ENCODE measurements at places on chromosomes 1 and 21. TPM values are rescaled to one million over a fixed set of nuclear protein-coding genes. Genes with fewer than 3 reads are reported as not detected.
A peak's percentile ranks its signal among the peaks of the same experiment; 100 is the strongest.

Gene PROX1
- 82.9 TPM for total RNA-seq

DNA sequence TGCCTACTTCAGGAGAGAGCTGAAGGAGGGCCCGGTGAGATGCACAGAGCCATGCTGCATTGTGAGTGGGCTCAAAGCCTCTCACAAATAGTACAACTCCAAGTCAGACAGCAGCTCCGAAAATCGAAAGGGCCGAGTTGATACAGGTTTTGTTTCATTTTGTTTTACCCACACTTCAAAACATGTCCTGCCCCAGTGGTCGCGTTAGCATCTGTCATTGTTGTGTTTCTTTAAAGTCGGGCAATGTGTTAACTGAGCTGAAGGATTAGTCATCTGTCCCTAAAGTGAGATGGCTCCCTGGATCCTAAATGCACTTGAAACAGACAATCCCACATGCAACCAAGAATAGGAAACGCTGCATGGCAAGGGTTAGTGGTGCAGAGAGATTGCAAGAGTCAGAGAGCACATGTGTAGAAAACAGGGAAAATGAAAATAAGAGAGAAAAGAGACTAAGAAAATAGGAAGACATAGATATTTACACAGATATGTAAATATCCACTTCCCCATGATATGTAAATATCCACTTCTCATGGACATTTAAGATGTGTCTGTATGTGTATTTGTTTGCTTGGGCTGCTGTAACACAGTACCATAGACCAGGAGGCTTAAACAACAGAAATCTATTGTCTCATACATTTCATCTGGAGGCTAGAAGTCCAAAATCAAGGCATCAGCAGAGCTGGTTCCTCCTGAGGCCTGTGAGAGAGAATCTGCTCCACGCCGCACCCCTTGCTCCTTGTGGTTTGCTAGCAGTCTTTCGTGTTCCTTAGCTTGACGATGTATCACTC is 131.4 kb upstream of the RAB4A start:
- DNase-seq, result no peak

- DNase-seq, result no peak
These were observed 187.7 kb upstream of the RNPC3 start for GRCh38 chr1:103337779-103338178.

- no peak for DNase-seq
These were observed 16.4 kb upstream of the USP25 start for GRCh38 chr21:15713412-15713811.

- DNase-seq, result peak; percentile 89
These were observed at the start of gene IQGAP3 for GRCh38 chr1:156571919-156572662. Gene IQGAP3 (minus strand): TSS chr1:156572565. CDS start chr1:156572529, 36 bp downstream.

DNA sequence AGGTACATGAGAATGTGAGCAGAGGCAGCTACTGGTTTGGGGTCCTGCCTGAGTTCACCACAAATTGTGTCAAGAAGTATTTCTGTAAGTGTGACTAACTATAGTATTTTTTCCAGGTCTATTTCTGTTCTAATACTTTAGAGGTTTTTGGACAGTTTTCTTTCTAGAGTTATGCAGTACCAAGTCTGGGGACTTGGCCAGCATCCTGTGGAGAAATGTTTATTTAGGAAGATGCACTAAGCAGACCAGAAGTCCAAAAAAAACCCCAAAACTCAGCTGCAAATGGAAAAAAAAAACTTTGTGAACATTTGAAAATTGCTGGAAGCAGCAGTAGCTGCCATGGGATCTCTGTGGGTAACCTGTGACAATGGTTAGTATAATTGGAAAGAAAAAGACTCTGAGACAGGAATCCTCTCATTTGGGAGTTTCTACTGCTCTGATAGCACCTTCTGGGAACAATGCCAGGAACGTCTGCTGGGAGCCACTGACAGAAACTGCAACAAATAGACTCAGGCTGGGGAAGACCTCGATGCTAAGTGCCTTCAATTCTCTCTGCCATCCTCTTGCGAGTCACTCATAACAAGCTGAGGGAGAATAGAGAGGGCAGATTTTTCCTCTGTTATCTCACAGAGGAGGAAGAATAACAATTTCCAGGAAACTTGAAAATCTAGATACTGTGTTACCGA is 37.6 kb downstream of the OR10R2 start:
- no peak for DNase-seq

- no peak for DNase-seq
These were observed 499.6 kb upstream of the B3GALT2 start for GRCh38 chr1:193685986-193686385.

GRCh38 chr1:226510453-226510852 is 38.1 kb upstream of the STUM start:
- no peak for DNase-seq

Gene GRHL3
- total RNA-seq, result not detected

Gene ABCA4
- 0.11 TPM for total RNA-seq

Gene ADAMTS5
- 3.6 TPM for total RNA-seq

DNA sequence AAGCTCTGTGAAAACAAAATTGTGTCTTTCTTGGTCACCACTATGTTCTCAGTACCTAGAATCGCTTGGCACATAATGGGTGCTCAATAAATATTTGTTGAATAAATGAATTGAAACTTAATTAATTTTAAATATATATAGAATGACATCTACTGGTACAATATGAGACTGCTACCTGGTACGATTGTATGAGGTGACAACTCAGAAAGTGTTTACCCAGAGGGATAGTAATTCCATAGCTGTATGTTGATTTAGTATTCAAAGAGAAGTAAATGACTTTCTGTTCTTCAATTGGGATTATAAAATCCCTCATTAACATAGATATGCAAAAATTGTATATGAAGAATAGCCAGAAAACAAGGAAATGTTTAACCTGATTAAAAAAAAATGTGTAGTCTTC is 128.7 kb downstream of the RPS6KC1 start:
- no peak for DNase-seq

DNA sequence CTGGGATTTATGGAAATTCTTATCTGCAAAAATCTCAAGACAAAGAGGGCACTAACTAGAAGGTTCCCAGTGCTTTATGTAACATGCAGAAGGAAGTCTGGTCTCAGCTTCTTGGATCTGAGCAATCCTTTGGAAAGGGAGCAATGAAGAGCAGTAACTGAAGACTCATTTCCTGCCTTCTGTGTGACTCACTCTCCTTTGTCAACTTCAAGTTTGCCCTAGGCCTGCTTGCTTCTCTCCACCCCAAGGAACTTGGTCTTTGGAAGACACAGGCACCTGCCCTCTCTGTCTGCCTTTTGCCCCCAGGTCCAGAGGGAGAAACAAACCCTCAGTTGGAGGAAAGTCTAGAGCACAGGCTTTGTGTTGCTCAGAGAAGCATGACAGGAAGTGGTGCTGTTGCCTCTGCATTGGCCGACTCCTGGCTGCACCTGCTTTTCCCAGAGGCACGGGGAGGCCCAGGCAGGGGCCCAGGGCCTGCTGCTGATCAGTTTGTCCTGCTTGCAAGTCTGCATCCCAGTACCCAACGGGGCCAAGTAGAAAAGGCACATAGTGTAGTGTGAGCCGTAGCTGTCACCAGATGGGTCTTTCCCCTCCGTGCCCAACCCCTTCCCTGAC is 137.2 kb downstream of the DHRS3 start:
- DNase-seq, result no peak

Gene HFM1
- total RNA-seq, result 1.6 TPM

Gene SLC35F3
- not detected for total RNA-seq

Gene CLDN17
- total RNA-seq, result not detected

DNA sequence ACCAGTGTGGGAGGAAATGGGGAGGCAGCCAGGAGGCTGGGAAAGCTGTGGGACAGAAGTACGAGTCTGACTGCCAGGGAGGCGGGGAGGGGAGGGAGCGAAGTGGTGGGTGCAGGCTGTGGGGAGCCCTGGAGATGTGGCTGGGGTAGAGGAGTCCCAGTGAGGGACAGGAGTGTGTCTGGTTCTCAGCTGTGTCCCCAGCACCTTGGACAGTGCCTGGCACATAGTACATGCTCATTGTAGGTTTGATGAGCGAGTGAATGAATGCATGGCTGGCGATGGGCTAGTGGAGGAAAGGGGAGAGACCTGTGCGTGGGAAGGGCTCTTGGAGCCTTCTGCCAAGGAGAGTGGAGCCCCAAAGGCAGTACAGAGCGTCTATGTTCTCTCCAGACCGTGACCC is 104.1 kb downstream of the SIK1 start:
- DNase-seq, result no peak

GRCh38 chr1:22831729-22832413 is 121.2 kb downstream of the EPHB2 start:
- DNase-seq, result no peak

Gene MSH4
- 0.35 TPM for total RNA-seq

Gene EXTL1
- 11.2 TPM for total RNA-seq

Data from Right ventricle myocardium inferior (tissue), 1 donor.